Effector memory CD4-positive, alpha-beta T cell (primary cell): ENCODE measurements at places on chromosomes 3 and 15.

- H3K27ac ChIP-seq, result no peak overlapping the region
- no peaks in the 10 kb centered on the region for H3K36me3 ChIP-seq
- no peak for DNase-seq
- no peaks in the 10 kb centered on the region for H3K4me1 ChIP-seq
- no peaks in the 10 kb centered on the region for H3K27me3 ChIP-seq
Observed at GRCh38 chr15:60102748-60103147, 98.6 kb downstream of the FOXB1 start.

DNA sequence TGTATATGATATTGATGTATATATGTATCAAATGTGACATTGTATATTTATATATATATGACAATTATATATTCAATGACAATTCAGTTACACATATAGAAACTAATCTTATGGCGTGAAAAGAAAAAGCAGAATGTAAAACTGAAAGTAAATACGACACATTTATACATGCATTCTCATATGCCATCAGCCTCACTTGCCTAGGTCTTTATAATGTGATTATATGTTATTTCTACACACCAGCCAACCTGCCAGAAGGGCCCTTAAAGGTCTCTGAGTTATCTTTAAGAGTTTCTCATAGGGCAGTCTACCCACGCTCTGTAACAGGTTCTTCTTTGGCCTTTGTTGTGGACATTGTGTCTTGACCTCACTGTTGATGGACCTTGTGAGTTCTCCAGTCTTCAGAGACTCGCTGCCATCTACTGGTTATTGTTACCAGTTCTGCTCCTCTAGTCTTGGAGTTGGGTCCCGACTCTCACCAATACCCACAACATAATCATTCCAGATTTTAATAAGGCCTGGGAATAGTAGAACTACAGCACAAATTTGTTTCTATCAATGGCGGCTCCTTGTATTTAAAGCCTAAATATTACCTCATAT, 371.5 kb upstream of the GOLIM4 start:
- no peaks in the 10 kb centered on the region for H3K4me1 ChIP-seq
- no peaks in the 10 kb centered on the region for H3K36me3 ChIP-seq
- DNase-seq, result no peak
- no peak overlapping the region for H3K4me3 ChIP-seq
- no peak overlapping the region for H3K27ac ChIP-seq

DNA sequence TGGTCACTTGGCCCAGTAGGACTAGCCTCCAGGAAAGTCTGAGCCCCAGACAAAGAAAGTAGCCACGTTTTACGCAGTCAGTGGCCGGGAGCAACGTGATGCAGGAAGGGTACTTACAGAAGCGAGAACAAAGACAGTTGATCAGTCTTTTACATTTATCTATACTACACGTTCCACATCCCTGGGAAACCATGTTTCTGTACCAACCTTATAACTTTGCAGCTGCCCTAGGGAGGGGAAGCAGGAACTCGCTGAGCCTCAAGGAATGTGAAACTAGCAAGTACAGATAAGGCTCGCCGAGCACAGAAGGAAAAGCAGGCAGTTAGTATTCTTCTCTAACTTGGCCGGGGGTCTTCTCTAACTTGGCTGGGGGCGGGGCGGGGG, 3.4 kb upstream of the KNL1 start:
- H3K4me1 ChIP-seq, result no peaks in the 10 kb centered on the region
- DNase-seq, result no peak
- no peaks in the 10 kb centered on the region for H3K27me3 ChIP-seq
- H3K4me3 ChIP-seq, result peak overlapping the region; percentile 67

DNA sequence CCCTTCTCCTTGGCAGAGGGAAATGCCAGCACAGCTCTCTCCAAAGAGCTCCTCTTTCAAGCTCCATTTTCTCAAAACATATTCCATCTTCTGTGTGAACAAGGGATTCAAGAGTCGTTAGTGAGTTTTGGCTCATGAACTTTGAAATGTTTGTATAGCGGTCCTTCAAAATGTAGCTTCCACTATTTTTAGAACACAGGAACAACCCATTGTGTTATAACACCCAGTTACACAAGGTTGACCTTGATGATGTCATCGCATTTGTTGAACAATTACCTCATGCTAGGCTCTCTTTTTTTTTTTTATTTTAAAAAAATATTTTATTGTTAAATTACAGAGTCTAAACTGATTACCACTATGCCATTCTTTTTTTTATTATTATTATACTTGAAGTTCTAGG, 251.7 kb downstream of the THSD4 start:
- no peaks in the 10 kb centered on the region for H3K36me3 ChIP-seq
- DNase-seq, result no peak
- no peaks in the 10 kb centered on the region for H3K27me3 ChIP-seq
- no peak overlapping the region for H3K4me3 ChIP-seq
- H3K27ac ChIP-seq, result no peak overlapping the region
- no peaks in the 10 kb centered on the region for H3K4me1 ChIP-seq

DNA sequence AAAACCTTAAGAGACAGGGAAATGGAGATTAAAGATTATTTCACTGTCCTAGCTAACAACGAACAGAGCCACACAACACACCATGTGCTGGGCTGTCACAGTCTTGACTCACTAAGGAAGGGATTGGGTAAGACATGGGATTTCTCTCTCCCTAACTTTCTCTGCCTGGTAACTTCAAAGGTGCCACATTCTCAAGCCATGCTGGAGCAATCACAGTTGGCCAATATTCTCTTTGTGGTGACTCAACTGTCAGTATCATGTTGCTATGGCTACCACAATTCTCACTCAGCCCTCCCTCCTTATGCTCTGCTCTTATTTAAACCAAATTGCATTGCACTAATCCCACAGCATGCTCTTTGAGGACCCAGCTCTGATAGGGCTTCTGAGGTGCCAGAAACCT, 74.0 kb downstream of the OXNAD1 start:
- H3K4me1 ChIP-seq, result peaks cover 15% of the 10 kb centered on the region
- H3K27ac ChIP-seq, result no peak overlapping the region
- H3K36me3 ChIP-seq, result peaks cover 15% of the 10 kb centered on the region
- no peak overlapping the region for H3K4me3 ChIP-seq
- no peak for DNase-seq

DNA sequence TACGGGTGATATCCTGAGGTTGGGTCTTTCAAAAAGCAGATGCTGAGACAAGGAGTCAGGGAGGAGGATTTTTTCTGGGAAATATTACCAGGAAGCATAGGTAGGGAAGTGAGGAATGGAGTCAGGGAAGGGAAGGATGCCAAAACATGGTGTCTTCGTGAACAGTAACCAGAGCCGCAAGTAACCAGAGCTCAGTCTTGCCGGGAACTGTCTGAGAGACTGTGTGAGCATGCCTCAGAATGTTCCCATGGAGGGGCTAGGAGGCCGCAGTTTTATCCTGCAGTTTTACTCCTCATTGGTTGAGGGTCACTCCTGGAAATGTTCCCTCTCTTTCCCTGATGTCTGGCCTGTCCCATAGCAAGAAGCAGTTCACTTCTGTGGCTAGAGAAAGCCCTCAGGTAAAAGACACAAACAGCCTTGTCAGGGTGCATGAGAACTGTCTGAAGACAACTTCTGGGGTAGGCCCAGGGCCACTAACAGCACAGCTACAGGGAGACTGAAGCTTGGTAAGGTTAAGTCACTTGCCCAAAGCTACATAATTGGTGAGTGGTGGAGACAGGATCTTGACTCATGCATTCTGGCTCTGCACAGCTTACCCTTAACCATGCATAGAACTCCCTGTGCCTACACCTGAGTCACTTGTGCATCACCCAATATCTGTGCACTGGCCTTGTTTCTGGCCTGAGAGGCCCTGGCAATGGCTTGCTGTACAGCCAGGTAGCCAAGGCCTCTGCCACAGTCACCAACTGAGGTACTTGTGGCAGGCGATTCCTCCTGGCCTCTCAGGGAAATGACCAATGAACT, 76.3 kb upstream of the FRMD4B start:
- H3K27ac ChIP-seq, result no peak overlapping the region
- no peak for DNase-seq
- no peaks in the 10 kb centered on the region for H3K36me3 ChIP-seq
- no peaks in the 10 kb centered on the region for H3K4me1 ChIP-seq

DNA sequence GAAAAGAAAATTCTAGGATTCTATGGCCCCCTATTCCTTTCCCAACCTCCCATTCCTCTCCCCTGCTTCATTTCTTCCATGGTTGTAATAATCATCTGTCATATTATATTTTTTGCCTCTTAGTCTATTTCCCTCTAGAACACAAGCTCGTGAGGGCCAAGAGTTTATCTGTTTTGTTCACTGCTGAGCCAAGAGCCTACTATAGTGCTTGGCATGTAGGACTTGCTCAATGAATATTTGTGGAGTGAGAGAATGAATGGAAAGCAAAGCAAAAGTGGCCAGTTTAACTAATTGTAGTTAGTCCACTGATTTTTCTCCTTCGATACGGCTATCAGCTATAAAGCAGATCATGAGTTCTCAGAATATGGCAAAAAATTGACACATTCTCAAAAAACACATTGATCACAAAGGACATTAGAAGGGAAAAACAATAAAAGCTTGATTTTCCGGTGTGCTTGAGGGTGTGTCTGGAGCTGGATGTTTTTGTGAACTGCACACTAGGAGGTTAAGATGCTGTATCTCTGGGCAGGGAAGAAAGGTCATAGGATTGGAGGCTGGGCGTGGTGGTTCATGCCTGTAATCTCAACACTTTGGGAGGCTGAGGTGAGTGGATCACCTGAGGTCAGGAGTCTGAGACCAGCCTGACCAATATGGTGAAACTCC, 25.0 kb upstream of the CTSH start:
- H3K4me1 ChIP-seq, result no peaks in the 10 kb centered on the region
- DNase-seq, result no peak
- no peak overlapping the region for H3K4me3 ChIP-seq

DNA sequence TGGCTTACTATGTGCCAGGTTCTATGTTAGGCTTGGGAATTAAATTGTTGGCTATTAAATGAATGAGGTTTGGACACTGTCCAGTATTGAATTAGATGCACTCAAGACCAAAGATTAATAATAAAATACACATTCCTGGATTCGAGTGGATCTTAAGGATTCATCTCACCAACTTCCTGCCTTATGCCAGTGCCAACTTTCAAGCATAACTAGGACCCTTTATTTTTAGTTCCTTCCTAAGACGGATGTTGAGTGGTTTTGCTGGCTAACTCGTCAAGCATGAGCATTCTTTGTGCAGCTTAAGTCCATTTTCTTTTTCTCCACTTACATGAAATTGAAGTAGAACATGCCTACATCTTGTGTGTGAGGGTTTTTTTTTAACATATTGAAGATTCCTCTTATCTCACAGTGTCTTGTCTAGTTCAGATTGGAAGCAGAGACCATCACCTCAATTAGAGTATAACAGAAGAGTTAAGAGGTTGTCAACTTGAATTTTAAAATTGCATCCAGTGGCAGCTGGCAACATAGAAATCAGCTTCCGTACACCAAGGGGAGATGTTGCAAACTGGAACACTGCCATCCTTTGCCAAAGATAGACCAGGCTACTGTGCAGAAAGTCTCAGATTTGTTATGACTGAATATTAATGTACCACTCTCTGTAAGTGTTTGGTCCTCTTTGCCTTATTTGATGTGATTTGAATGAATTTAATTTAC, 106.3 kb upstream of the BFSP2 start:
- no peak overlapping the region for H3K27ac ChIP-seq
- H3K27me3 ChIP-seq, result no peaks in the 10 kb centered on the region
- H3K36me3 ChIP-seq, result no peaks in the 10 kb centered on the region
- H3K4me1 ChIP-seq, result no peaks in the 10 kb centered on the region

GRCh38 chr3:58084788-58085543, 76.7 kb downstream of the FLNB start:
- H3K4me1 ChIP-seq, result peaks cover 2% of the 10 kb centered on the region
- H3K4me3 ChIP-seq, result no peak overlapping the region
- DNase-seq, result no peak

DNA sequence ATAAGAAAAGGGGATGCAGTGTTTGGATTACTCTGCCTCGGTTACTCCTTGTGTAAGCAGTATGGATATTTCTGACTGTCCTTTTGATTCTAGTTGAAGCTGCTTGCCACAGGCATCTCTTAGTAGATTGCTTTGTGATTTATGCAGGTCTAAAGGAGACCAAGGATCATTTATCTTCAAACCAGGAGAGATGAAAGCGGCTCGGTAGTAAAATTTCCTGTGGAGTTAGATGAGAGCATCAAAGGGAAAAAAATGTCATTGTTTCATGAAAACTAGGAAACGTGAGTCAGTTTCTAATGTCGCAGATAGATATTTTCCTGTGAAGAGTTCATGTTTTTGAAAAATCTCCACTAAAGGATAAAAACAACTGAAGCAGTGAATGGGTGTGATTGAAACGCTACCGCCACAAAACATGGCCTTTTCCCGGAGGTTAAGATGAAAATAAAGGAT, 254.0 kb upstream of the TBL1XR1 start:
- no peak for DNase-seq
- H3K27ac ChIP-seq, result no peak overlapping the region
- H3K4me3 ChIP-seq, result no peak overlapping the region
- H3K27me3 ChIP-seq, result no peaks in the 10 kb centered on the region
- H3K36me3 ChIP-seq, result no peaks in the 10 kb centered on the region

- DNase-seq, result no peak
- H3K27me3 ChIP-seq, result no peaks in the 10 kb centered on the region
- H3K36me3 ChIP-seq, result no peaks in the 10 kb centered on the region
- H3K4me3 ChIP-seq, result no peak overlapping the region
- no peak overlapping the region for H3K27ac ChIP-seq
Observed at GRCh38 chr3:172085557-172085895, 46.1 kb downstream of the FNDC3B start.

- H3K27me3 ChIP-seq, result no peaks in the 10 kb centered on the region
- DNase-seq, result no peak
- H3K4me1 ChIP-seq, result no peaks in the 10 kb centered on the region
Observed at GRCh38 chr3:169634618-169635236, 28.8 kb downstream of the MECOM start.

- H3K27me3 ChIP-seq, result no peaks in the 10 kb centered on the region
- DNase-seq, result no peak
- H3K27ac ChIP-seq, result no peak overlapping the region
- H3K4me3 ChIP-seq, result no peak overlapping the region
- peaks cover 4% of the 10 kb centered on the region for H3K4me1 ChIP-seq
Observed at GRCh38 chr3:42847731-42848130, 27.9 kb downstream of the CYP8B1 start.

- no peak overlapping the region for H3K4me3 ChIP-seq
- H3K27me3 ChIP-seq, result no peaks in the 10 kb centered on the region
- no peak overlapping the region for H3K27ac ChIP-seq
- DNase-seq, result no peak
- H3K36me3 ChIP-seq, result no peaks in the 10 kb centered on the region
Observed at GRCh38 chr15:94493176-94493575, 261.8 kb downstream of the MCTP2 start.

DNA sequence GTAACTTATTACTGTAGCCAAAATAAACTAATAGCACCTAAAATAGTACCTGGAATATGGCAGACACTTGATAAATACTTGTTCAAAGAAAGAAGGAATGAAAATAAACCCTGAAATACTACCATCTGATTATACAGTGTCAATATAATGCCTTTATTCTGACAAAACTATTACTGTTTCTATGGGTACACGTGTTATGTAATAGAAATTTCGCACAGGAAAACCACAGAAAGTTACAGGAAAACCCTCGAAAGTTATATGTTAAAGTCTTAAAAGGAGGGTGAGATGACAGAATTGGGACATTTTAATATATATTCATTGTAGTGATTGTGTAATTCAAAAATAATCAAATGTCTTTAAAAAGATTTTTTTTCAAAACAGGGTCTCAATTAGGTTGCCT, 28.8 kb downstream of the ETFA start:
- DNase-seq, result no peak
- H3K4me3 ChIP-seq, result no peak overlapping the region
- H3K27ac ChIP-seq, result no peak overlapping the region
- no peaks in the 10 kb centered on the region for H3K27me3 ChIP-seq
